Neural progenitor cell (in vitro differentiated cells): ENCODE measurements at places on chromosomes 7 and 10.

DNA sequence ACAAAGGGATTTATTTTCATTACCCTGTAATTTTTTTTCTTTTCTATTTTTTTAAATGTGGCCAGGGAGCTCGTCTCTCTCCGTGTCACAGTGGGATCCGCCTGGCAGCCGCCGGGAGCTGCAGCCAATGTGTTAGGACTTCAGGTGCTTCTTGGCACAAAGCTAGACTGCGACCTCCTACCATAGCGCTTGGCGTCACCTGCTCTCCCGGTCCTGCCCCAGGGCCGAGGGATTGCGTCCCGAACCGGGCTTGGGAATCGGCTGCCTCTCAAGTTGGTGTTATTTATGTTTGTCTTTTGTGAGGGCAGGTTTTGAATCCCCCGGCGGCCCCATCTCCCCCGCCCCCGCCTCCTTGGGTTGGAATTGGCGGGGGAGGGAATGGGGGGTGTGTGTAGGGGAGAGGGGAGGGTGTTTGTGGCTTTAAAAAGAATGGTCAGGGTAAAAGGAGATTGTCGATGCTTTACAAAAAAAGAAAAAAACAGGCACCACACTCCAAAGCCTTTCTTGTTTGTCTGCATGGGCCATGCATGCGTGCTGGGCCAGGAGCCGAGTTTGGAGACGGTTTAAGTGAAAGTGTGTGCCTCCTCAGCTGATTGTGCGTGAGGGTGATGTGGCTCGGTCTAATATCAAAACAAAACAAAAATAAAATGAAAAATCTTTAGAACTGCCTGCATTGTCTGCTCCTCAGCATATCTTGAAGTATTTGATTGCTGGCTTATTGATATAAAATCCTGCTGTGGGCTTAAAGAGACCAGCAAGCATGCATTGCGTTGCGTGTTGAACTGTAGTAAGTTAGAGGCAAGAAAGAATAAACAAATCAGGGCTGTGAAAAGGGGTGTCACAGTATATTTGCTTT lies 1.2 kb downstream of the PPP1R9A start:
- peak; percentile 83 for DNase-seq

GRCh38 chr7:81693080-81693479 lies 76.8 kb downstream of the HGF start:
- no peak for DNase-seq

DNA sequence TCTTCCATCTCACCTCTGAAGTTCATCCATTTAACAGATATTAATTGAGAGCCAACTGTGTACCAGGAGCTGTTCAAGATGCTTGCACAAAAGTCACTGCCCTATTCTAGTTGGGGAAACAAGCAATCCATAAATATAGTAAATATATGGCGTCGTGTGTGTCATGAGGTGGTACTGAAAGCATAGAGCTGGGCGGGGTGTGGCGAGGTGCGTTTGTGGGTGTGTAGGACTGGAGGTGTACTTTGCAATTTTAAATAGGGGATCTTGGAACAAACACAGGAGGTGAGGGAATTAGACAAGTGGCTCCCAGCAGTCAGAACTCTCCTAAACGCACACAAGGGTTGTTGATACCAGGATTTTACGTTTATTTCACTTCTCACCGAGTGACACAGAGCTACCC lies 490 bp upstream of the ZNF239 start:
- DNase-seq: no peak

DNA sequence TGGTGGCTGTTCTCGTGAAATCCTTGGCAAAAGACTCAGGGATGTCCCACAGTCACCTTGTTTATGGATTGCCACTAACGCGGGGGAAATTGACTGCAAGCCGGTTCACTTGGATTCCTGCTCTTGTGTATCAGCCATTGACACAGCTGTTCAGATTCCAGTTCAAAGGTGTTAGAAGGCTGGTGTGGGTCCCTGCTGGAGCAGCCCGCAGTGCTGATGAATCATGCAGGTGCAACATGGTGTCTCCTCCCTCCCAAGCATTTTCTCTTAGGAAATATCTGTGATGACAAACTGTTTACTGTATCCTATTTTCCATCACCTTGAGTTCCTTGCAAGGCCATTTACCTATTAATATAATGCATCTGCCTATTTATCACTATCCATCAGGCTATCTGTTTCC lies 170.1 kb downstream of the GATA3 start:
- no peak for DNase-seq

- DNase-seq: no peak
Measured at GRCh38 chr10:44972874-44973306, 5.7 kb downstream of the DEPP1 start.

DNA sequence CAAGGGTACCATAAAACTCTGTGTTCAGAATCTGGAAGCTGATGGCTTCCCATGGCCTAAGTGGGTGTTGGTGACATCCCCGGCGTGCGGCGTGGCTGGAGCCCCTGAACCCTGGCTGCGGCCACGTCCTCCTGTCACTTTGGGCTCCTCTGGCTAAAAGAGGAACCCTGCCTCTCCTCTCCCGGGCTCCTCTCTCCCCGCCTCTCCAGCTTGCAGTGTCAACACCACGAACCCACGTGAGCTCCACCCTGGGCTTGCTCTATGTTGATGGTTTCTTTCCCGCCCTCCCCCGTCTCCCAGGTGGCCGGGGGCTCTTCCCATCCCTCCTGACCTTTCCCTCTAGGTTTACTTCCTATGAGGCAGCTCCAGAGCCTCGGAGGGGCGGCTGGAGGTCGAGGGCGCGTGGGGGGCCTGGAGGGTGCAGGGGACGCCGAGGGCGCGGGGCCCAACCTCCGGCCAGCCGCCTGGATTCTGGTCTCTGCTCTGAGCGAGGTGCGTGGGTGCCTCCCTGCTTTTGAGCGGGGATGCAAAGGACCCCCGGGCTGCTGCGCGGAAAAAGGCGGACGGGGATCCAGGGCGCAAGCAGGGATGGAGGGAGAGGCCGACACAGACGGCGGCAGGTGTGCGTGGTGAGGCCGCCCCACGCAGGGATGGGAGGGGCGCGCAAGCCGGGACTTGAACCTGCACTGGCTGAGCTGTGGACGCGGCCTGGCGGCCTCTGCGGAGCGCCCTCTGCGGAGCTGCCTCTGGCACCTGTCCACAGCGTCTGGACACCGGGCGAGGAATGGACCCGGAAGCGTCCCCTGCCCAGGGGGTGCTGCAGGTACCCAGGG lies 115.5 kb upstream of the DIP2C start:
- no peak for DNase-seq

DNA sequence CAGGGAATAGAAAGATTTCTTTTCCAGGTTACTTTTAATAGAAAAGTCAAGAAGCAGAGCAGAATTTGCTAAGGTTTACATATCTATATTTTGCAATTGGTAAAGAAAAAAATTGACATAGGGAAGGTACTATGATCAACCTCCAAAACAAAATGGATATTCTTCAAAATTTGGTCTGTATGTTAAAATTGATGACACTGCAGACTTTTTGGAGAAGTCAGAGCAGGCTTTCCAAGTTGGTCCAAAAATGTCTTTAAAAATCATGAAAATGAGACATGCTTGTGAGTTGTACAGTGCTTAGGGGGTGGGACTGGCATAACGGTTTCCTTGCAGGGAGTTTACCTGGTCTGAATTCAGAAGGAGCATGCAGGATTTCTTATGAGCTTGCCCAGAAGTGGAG lies 77.0 kb downstream of the TFPI2 start:
- no peak for DNase-seq

DNA sequence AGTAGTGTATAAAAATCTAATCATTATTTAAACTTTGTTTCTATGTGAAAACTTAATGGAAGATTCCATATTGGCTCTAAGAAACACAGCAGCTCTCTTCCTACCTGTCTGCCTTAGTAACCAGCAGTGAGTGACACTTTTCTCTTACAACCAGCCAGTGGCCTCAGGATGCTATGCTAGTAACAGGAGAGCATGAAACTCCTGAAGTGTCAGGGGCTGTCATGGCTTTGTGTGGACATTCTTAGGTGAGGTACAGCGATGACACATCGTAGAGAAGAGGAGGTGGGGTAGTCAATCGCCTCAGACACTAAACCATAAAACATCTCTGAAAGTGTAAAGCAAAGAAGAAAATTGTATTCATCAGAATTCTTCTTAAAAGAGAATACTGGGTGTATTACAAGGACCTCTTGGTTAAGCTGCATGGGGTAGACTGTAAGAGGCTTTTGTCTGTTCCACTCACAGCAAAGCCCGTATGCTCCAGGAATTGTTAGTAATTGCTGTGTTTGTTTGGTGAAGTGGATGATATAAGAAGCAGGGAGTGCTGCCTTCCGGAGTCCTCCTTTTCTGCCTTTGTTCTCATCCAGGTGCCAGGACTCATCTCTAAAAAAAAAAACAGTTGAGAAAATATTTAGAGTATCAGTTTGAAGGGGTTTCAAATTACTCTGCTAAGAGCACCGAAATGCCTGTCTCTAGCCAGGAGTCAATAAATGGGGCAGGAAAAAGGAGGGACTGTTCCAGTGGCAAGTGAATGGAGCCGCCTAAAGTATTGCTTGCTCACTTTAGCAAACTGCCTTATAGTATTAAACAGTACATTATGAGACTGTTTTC lies 518.8 kb downstream of the CNTNAP2 start:
- DNase-seq: peak; percentile 63

DNA sequence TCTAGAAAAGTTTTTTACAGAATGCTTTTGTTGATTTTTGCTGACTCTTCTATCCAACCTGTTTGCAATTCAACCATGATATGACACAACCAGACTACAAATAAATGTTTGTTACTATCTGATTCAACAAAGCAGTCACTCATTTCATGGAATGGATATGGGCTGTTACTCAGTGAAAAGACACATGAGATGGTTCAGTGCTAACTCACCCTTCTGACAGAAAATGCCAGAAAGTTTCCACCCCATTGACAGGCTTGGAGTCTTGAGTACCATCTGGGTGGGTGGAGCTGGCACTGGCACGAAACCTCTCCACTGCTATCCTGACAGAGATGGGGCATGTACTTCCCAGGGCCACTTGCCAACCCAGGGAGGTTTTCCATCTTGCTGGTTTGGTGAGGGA lies 39.5 kb downstream of the RBM28 start:
- no peak for DNase-seq

DNA sequence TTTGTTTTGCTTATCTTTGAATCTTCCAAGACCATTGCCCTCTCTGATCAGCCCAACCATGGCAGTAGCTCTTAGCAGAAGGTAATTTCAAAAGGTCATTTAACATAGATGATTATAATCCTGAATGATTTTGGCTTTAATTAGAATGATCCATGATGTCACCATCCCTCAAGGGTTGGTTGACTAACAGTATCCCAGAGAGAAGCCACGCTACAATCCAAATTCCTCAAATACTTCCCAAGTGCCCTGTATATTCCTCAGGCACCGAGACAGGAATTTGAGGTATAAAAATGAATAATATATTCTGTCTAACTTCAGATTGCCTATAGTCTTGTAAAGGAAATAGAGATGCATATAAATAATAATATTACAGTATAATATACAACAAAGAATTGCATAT lies 42.1 kb upstream of the TMEM196 start:
- DNase-seq: no peak

- DNase-seq: no peak
Measured at GRCh38 chr7:66720561-66720960, 20.0 kb upstream of the RABGEF1 start.

DNA sequence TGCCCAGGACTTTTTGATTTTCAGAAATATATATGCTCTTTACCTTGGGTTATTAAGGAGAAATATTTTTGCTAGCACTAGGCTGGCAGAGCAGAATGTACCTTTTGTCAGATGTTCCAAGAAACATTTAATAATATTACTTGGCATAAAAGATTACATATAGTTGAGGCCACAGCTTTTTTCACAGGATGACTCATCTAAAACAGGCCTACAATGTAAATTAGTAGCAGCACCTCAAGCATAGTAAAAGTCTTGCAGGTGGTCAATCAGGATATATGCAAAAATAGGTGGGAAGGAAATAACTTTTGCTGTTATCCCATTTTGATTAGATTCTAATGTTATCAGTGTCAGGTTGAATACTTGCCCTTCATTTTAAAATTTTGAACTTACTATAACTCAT lies 14.9 kb upstream of the ITGB1 start:
- DNase-seq: no peak

- DNase-seq: peak; percentile 49
Measured at GRCh38 chr10:100746784-100747455, 1.5 kb downstream of the PAX2 start.

GRCh38 chr7:110017405-110017804 lies 1073.5 kb upstream of the LRRN3 start:
- DNase-seq: no peak

GRCh38 chr10:52900593-52900992 lies 128.0 kb upstream of the MBL2 start:
- no peak for DNase-seq

DNA sequence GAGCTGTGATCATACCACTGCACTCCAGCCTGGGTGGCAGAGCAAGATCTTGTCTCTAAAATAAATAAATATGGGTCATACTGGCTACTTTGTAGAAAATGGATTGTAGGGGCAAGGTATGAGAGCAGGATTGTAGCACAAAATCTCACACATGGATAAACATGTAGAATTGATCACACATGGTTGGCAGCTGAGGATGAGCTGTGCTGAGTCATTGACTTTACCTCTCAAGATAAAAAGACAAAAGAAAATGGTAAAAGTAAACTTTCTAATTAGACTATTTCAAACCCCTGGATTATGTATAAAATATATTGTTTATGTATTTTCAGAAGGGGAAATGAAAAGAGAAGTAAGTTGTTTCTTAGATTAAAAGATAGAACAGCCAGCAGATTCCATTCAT lies 69.3 kb downstream of the APBB1IP start:
- no peak for DNase-seq

DNA sequence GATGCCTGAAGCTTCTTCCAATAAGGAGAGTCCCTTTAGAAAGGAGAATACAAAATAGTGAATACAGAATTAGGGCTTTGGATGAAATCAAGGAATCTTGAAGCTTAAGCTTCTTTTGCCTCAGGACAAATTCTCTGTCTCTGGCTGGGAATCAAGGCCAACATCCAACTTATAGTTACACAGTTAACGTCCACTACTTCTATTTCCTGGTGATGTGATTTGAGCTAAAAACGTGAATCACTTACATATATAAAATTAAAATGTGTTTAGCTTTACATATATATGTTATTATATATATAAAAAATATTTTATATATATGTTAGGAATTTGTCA lies 11.4 kb upstream of the INPP5F start:
- no peak for DNase-seq

GRCh38 chr10:24156686-24157085 lies 52.3 kb upstream of the KIAA1217 start:
- DNase-seq: no peak

DNA sequence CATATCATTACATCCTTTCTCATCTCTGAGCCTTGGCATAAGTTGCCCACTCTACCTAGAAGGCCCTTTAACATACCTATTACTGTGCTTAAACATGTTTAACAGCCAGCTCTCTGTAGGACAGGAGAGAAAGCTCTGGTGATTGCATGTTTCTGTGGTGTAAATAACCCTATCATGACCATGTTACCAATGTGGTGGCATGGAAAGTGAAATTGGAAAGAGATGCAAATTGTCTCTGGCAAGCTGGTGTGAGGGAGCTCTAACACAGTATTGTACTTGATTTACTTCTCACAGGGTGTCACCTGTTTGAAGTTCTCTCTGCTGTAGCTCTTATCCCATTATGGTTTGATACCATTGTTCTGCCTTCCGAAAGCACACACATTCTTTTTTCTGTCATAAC lies 231.8 kb upstream of the DKK1 start:
- no peak for DNase-seq

- DNase-seq: no peak
Measured at GRCh38 chr7:22129819-22130580, 184.3 kb upstream of the CDCA7L start.

GRCh38 chr7:110564246-110564645 lies 526.7 kb upstream of the LRRN3 start:
- DNase-seq: no peak
